ENCODE measurements at places on chromosomes 2 and 18.

DNA sequence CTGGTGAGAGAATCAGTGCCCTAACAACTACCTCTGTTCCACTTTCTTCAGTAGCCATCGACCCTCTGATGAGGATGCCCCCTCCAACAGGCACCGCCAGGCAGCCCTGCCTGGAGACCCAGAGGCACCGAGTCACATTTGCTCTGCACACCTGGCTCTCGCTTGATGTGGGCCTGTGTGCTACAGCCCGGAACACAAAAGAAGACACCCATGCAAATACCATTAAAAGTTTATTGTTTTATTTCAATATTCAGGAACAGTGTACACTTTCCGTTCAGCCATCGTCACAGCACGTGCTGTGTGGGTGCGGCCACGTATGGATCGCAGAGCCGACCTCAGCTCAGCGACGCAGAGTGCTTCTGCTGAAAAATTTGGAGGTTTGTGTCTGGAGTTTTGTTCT is 154.0 kb downstream of the MBP start:
- DNase-seq, result no peak

DNA sequence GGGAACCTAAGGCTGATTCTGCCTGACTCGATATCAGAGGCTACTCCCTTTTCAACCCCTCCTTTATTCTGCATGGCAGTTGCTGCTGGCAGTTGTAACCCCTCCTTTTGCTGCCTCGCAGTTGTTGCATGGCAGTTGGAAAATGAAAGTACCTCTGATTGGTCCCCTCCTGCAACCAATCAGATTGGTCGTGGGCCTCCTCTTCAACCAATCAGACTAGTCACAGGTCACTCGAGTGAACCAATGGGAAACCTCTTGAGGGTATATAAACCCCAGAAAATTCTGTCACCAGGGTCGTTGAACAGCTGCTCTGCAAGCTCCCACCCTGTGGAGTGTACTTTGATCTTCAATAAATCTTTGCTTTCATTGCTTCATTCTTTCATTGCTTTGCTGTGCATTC is 294.3 kb upstream of the SLC8A1 start:
- DNase-seq, result no peak

GRCh38 chr18:58525517-58525916 is 103.4 kb downstream of the ALPK2 start:
- DNase-seq, result no peak

DNA sequence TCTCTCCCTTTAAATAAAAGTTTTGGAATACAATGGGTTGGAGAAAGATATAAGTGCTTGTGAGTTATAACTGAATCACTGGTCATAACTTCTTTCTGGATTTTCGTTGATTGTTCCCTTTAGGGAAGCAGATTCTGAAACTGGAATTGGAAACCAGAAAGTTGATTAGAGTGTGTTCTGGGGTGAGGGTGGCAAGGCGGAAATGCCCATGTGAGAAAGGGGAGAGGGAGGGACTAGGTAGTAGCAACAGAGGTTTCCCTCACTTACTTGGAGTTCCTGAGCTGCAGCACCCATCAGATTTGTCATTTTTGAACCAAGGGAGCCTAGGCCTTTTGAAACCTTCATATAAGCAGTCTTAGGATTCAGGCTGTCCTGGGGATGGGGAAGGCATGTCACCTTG is 453.4 kb downstream of the KCNJ3 start:
- DNase-seq, result no peak

GRCh38 chr2:186339716-186340115 is 146.3 kb upstream of the ZC3H15 start:
- no peak for DNase-seq

GRCh38 chr18:22711192-22711685 is 221.9 kb upstream of the RBBP8 start:
- peak; percentile 71 for DNase-seq

GRCh38 chr18:6745504-6746031 is 16.1 kb downstream of the ARHGAP28 start:
- DNase-seq, result no peak

DNA sequence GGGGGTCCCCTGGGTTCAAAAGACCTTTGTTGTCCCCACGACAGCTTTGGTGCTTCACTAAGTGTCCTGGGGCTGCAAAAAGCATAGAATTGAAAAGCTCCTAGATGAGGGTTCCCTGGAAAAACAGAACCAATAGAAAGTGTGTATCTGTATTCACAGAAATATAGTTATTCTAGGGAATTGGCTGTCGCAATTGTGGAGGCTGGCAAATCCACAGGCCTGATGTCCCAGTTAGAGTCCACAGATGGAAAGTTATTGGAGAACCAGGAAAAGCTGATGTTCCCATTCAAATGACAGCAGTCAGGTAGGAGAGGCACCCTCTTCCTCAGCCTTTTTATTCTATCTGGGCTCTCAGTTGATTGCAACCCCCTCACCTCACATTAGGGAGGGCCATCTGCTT is 65.5 kb downstream of the LONRF2 start:
- DNase-seq, result no peak

DNA sequence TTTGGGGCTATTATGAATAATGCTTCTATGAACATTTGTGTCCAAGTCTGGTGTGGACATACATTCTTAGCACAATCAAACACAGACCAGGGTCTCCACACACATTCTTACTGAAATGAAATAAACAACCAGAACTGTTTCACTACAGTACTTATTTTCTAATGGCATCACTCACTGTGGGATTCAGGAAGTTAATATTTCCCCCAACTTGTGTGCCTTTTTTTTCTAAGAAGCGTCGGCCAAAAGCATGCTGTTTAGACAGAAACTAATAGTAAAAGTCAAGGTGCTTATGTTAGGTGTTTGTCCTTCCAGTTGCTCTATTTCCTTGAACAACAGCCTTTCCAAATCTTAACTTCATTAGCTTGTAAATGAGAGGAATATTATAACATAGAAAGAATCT is 117.6 kb downstream of the DOCK10 start:
- no peak for DNase-seq

GRCh38 chr2:173929441-173929840 is 35.7 kb downstream of the SP3 start:
- DNase-seq, result peak; percentile 10

DNA sequence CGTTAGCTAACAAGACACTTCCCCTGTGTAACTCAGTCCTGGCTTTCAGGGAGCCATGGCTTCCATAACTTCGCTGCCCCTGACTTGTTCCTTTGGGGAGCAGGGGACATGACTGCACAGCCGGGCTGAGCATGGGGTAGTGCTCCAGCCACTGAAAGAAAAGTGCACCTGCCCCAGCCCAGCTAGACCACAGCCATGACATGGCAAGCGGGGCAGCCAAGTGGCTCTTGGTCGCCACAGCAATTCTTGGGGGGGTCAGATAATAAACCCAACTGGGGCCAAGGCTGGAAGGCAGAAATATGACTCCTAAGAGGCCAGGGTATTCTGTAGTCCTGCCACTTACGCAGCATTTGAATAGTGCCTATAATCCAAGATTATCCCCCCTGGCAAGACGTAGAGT is 289.1 kb downstream of the GBX2 start:
- DNase-seq, result no peak

DNA sequence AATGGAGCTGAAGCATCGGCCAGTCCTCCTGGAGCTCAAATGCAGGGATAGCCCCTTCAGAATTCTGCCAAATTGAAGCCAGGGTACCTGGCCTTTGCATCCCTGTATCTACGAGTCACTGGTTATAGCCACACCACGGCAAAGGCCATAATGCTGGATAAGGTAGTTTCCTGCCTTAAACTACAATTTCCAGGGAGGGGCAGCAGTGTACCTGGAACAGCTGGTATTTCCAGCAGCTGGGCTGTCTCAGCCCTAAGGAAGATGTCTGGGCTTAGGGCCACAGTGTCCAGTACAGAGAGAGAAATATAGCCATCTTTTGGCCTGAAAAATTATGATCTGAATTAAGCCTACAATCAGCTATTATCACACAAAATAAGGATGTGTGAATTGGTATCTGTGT is 180.3 kb downstream of the GCA start:
- no peak for DNase-seq

DNA sequence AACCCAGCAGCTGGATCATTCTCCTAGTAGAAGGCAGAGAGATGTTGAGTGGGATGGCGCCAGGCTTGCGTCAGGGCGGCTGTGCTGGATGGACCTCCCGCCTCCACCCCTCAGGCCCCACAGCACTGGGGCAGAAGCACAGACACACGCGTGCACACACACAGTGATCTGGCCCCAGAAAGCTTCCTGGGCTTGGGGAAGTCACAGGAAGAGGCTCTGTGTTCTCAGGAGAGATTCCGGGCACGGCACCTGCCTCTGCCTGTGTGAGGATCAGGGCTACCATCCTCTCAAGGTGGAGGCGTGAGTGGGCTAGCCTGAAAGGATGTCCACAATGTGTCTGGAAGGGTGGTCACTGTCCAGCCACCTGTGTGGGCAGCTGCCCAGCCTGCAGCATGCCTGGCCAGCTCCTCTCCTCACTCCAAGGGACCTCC is 229.8 kb upstream of the HS6ST1 start:
- DNase-seq, result no peak

GRCh38 chr18:24827501-24827900 is 367.1 kb downstream of the HRH4 start:
- no peak for DNase-seq

DNA sequence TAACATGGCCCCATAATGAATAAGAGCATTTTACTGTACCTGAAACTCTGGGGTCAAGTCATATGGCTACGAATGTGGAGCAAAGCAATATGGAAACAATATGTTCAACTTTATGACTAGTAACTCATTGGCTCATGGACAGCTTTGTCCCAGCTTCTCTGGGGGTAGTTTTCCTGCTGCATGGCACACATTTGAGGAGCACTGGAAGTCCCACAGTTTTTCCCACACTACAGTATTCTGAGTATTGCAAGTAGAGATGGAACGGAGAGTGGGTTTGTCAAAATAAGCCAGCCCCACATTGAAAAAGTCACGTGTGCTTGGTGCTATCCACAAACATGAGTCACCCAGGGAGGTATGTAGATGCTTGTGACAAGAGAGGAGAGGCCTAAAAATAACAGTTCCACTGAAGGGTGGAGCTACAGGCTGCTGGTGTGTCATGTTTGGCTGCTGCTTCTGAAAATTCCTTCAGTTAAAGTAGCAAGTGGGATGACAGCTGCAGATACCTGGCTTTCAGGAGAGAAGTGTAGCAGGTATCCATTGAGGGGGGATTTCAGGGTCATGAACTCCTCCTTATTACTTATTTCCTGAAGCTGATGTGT is 48.2 kb upstream of the CTAGE1 start:
- DNase-seq, result peak; percentile 98

GRCh38 chr2:212428681-212429478 is 109.7 kb downstream of the ERBB4 start:
- DNase-seq, result no peak

Data from fibroblast of the aortic adventitia (primary cell).